ENCODE measurements at places on chromosomes 2 and 18. TPM values are rescaled to one million over a fixed set of nuclear protein-coding genes. Genes with fewer than 3 reads are reported as not detected.

The SMC6 gene
- polyA plus RNA-seq, result 26.0 TPM

The CCL20 gene
- 1.1 TPM for polyA plus RNA-seq

DNA sequence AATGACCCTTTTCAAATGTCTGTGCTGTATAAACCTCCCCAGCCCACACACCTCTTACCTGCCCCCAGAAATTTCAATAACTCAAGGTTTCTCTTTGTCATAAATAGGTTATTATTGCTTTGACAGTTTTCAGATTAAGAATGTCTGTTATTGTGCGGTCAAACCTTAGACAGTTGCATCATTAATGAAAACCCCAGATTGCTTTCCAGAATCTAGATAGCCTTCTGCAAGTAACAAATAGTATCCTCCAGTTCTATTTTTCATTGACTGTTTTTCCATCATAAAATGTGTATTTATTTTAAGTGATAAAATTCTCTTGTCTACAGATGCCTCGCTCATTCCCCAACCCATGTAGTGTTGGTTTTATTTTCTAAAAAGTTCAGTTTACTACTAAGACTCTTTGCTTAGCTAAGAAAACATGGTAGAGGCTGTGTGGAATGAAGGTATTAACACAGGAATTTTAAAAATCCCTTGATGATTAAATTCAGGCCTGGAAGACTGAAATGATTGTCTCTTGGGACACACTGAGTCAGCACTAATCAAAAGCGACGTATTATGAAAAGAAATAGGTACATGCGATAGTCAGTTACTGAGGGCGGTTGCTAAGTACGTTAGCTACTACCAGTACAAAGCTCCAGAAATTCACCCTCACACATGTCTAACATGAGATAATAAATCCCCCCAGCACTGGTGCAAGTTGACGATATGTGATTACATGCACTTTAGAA, 38.4 kb upstream of the ITGAV start:
- DNase-seq, result no peak

DNA sequence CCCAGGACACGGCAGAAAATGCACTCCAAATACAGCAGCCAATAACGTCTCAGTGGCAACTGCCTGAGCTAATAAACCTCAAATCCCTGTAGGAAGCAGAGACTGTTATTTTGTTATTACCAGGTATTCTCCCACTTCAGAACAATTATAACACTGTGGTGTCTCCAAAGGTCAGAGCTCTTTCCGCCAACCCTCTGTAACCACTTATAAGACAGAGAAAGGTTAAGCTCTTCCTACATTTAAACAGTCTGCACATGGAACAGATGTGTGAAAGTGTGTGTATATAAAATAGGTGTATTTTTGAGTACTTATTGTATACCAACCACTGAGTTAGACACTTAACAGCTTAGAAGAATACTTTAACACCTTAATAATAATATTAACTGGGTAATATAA, 64.1 kb downstream of the FBXO15 start:
- no peak for DNase-seq

DNA sequence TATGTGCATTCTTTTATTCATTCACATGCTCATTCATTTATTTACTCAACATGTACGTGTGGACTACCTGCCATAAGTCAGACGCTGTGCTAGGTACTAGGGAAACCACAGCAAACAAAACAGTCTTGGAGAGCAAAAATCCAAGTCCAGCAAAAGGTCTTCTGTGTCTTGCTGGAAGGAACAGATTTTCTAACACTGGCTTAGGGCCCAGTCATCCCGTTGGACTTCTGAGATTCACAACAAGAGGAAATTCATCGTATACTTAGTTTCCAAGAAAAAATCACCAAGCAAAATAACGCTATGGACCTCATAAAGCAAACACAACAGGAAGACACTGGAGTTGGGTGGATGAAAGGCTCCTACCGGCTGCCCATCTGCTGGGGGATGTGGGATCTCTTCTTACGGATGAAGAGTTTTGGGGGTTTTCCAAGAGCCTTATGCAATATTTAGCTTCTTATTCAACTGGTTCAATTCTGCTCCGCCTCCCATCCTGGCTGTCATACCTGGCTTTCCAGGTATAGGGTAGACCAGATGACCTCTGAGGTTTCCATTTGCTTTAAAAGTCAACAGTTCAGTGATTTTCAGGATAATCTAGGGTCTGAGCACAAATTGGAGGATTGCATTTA, 262.7 kb downstream of the HAUS1 start:
- no peak for DNase-seq

The GREB1L gene
- polyA plus RNA-seq, result 1.1 TPM
